ENCODE measurements at places on chromosomes 2 and 18. TPM values are rescaled to one million over a fixed set of nuclear protein-coding genes. Genes with fewer than 3 reads are reported as not detected.

- DNase-seq = peak; percentile 48
These were observed 15.7 kb downstream of the GPR35 start for GRCh38 chr2:240640939-240641338.

- DNase-seq = no peak
These were observed 56.9 kb downstream of the SMAD7 start for GRCh38 chr18:48893608-48894600.

DNA sequence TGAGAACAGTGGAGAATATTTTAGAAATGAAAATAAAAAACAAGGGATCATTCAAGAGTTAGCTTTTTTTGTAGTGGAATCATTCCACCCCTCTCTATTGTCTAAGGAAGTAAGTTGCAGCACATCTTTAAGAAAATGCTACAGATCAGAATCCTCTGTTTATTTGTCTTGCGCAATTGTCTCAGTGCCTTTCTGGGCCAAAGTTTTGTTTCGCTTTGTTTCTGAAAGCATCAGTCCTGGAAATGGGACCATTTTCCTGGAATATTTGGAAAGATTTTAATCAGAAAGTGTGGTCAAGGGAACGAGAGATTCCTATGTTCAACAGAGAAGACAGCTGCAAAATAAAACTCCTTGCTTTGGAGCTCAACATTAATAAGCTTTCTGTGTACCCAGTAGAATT lies 74.0 kb downstream of the NRXN1 start:
- no peak for DNase-seq

DNA sequence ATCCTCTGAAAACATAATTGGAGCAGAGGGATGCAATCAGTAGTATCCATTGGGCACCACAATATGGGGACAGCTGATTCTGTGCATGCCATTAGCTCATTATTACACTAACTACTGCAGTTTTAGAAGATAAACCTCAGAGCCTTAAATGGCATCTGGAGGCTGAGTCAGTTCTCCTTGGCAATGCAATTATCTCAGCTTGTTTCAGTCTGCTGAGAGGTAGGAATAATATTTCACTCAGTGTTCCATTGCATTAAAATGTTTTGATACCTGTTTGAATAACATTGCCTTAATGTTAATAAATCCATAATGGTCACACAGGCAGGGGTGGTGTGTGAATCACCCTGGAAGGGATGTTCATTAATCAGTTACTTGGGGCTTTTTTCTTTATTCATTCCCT lies 309.6 kb downstream of the LRRTM1 start:
- no peak for DNase-seq

CAPN13 gene
- total RNA-seq = not detected

DNA sequence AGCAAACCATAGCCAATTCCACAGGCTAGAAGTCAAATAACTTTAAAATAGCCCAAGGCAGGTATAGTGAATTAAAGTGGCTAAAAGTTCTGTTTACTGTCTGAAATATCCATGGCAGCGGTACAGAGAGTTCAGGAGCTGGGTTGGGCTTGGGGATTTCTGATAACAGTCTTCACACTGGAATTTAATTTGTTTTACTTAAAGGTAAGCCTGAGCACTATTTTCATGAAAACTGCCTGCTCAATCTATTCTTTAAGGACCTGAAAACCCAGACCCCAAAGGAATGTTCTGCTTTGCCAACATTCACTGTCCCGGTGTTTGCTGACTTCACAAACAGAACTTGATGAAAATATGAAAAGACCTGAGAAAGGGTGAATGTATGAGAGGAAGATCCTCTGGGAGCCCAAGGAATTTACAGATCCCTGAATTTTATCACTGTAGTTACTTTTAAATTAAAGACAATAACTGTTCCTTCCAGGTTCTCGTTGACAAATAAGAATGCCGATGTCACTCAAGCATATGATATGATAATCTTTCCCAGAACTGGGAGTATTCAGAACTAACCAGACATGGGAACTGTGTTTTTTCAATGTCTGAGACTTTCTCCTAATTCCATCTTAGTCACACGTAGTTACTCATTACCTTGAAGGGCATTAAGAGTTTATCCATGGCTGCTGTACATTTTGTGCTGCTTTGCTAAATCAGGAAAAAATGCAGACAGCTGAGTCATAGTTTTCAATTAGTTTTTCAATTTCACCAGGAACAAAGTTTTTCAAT lies 28.3 kb upstream of the ITGB6 start:
- no peak for DNase-seq

GRCh38 chr2:28717339-28717758 lies 34.3 kb upstream of the PPP1CB start:
- DNase-seq = no peak

OSR1 gene
- 3.7 TPM for total RNA-seq

DNA sequence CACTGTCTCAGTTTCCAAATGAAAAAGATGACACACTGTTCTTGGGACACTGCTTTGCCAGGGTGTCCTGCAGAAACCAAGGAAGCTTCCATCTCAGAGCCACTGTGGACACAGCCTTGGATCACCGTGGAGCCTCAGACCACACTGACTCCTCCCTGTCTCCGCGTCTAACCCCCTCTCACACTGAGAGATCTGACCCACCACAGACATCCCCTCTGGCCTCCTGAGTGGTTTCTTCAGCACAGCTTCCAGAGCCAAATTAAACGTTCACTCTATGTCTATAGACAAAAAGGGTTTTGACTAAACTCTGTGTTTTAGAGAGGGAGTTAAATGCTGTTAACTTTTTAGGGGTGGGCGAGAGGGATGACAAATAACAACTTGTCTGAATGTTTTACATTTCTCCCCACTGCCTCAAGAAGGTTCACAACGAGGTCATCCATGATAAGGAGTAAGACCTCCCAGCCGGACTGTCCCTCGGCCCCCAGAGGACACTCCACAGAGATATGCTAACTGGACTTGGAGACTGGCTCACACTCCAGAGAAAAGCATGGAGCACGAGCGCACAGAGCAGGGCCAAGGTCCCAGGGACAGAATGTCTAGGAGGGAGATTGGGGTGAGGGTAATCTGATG lies 113.4 kb upstream of the PKDCC start:
- no peak for DNase-seq

NT5DC4 gene
- total RNA-seq = not detected

GRCh38 chr2:10135296-10136089 lies 13.0 kb downstream of the RRM2 start:
- no peak for DNase-seq

GRCh38 chr2:239908308-239908707 lies 116.8 kb downstream of the NDUFA10 start:
- no peak for DNase-seq

DNA sequence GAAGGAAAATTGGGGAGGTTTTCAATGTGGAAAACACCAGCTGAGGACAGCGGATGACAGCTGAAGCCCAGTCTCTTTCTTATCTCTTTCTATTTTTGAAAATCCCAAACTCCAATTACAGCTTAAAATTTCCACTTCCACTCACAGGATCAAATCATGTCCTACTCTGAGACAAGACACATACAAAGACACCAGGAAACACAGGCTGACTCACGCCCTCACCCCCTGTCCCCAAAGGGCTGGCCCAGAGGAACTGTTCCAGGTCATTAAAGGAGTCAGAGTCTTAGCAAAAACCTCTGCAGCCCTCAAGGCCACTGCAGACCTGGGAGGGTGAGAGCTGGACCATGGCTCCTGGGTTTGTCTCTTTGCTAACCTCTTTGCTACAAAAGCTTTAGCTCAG lies 143.1 kb upstream of the CAPN13 start:
- no peak for DNase-seq

GRCh38 chr2:224570328-224570993 lies 14.7 kb downstream of the CUL3 start:
- DNase-seq = no peak

PLCD4 gene
- total RNA-seq = 1.2 TPM

DNA sequence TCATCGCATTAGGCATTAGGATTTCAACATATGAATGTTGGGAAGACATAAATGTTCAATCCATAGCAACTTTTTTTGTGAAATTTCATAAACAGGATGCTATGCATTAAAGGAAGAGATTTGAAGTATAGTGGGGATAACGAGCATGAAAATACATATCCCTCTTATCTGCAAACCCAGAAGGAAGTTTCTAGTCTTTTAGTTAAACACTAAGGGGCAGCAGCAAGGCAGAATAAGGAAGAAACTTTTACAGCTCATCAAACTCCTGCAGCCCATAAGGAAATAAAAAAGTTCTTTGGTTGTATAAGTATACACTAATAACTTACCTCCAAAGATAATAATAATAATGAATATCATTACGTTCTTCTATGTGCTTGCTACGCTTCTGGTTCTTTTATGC lies 81.5 kb downstream of the CD226 start:
- no peak for DNase-seq

SPC25 gene
- 5.3 TPM for total RNA-seq

GRCh38 chr2:111653103-111653624 lies 230.8 kb downstream of the ANAPC1 start:
- no peak for DNase-seq

LHCGR gene
- under 0.01 TPM for total RNA-seq

GPR75 gene
- 18.3 TPM for total RNA-seq

FABP1 gene
- total RNA-seq = not detected

GRCh38 chr2:222943820-222944219 lies 83.0 kb downstream of the ACSL3 start:
- no peak for DNase-seq

All from frontal cortex (tissue), 4 donors.